ENCODE measurements at places on chromosomes 11 and 22. TPM values are rescaled to one million over a fixed set of nuclear protein-coding genes. Genes with fewer than 3 reads are reported as not detected.

Gene MN1
- total RNA-seq, result 0.05 TPM

GRCh38 chr22:32325811-32326237 is 31.8 kb upstream of the RFPL3 start:
- DNase-seq, result no peak

DNA sequence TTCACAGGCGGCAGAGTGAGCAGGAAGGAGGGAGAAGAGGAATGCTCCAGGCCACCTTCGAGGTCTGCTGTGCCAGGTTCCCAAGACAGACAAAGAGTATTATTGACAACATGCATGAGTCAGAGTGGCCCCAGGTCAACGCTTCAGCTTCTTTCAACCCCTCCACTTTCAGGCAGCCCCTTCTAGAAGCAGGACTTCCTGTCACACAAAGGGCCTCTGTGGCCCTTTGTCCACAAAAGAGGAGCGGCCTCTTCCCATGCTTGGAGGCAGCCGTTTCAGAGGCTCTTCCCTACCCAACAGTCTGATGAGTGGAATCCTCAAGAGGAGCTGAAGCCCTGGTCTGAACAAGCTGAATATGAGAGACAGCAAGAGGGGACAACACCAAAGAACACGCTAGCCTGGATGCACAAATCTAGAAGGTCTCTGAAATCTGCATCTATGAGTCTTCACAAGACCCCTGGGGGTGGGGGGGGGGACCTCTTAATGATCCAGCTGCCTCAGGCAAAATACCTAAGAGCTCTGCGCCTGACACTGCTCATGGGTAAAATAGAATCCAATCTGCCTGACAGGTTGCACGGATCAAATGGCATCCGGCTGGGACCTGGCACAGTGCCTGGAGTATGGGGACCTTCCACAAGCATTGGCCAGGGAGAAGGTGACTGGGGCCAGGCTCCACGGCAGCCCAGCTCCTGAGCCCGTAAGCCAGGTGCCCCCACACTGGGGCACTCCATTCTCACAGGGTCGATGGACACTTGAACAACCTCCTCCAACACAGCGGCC is 67.5 kb downstream of the PACSIN2 start:
- no peak for DNase-seq

Gene MMP12
- total RNA-seq, result not detected

DNA sequence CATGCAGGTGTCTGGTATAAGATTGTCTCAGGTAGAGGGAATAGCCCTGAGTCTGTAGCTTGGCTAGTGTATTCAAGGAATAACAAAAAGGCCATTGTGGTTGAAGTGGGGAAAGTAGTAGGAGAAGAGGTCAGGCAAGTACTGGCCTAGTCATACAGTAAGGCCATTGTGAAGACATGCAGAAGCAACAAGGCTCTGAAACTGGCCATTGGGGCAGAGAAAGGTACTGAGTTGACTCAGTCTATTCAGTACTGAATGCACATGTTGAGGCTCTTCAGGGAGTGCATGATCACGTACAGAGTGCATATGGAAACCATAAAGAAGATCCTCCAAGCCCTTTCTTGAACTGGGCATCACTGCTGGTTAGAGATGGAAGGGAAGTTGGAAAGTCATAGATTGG is 477.6 kb downstream of the SOX6 start:
- DNase-seq, result no peak

GRCh38 chr11:91998481-91998880 is 226.1 kb upstream of the FAT3 start:
- no peak for DNase-seq

Gene ARSA
- total RNA-seq, result 10.5 TPM
